Renal cortical epithelial cell (primary cell): ENCODE measurements at places on chromosomes 12 and 14. TPM values are rescaled to one million over a fixed set of nuclear protein-coding genes. Genes with fewer than 3 reads are reported as not detected.

The SSTR1 gene
- 0.15 and 0.17 TPM in 2 replicates for total RNA-seq

The RFX4 gene
- not detected in 2 replicates for total RNA-seq

The HSPB8 gene
- total RNA-seq, result 62.0 and 125 TPM in 2 replicates

The FLRT2 gene
- 0.55 and 1.9 TPM in 2 replicates for total RNA-seq

GRCh38 chr12:108572166-108572790, 9.9 kb downstream of the ISCU start:
- peak; percentile 47 for DNase-seq

GRCh38 chr14:42927313-42927712, 1320.6 kb downstream of the LRFN5 start:
- no peak for DNase-seq

- no peak for DNase-seq
Measured at GRCh38 chr14:101024686-101025085, 121.2 kb upstream of the RTL1 start.

DNA sequence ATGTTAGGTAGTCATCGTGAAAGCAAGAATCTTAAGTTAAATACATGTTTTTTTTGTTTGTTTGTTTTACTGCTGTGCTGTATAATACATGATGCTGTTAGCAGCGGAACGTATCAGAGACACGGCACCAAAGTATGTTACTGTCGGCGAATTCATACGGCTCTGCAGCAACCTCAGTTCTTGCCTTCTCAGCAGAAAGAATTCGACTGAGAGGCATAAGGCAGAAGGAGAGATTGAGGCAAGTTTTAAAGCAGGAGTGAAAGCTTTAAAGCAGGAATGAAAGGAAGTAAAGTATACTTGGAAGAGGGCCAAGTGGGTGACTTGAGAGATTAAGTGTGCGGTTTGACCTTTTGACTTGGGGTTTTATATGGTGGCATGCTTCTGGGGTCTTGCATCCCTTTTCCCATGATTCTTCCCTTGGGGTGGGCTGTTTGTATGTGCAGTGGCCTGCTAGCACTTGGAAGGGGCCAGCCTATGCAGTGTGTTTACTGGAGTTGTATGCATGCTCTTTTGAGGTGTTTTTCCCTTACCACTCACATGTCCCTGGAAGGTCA, 23.7 kb downstream of the LEMD3 start:
- no peak for DNase-seq

DNA sequence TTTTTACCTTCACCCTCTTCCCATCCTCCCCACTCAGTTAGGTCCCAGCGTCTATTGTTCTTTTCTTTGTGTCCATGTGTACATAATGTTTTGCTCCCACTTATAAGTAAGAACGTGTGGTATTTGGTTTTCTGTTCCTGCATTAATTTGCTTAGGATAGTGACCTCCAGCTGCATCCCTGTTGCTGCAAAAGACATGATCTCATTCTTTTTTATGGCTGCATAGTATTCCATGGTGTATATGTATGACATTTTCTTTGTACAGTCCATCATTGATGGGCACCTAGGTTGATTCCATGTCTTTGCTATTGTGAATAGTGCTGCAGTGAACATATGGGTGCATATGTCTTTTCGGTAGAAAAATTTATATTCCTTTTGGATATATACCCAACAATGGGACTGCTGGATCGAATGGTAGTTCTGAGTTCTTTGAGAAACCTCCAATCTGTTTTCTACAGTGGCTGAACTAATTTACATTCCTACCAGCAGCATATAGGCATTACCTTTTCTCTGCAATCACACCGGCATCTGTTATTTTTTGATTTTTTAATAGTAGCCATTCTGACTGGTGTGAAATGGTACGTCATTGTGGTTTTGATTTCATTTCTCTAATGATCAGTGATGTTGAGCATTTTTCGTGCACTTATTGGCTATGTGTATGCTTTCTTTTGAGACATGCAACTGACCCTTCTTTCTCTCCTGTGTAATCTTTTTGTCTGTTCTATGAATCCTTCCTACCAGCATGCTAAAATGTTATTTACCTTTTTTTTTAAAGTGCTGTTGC, 279.7 kb upstream of the AMIGO2 start:
- DNase-seq, result no peak

DNA sequence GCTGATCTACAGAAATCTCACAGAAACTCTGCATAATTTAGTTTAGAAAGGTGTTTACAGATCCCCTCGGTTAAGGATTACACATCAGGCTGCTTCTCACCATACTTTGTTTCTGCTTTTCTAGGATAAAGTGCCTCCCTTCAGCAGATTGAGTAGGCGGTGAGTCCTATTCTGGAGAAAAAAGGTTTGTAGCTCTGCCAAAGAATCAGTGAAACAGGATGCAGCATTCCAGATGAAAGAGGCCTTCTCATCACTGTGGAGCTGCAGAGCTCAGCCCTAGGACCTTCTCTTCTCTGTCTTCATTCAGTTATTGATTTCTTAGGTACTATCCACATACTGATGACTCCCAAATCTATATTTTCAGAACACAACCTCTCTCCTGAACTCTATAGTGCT, 155.5 kb upstream of the KRR1 start:
- DNase-seq, result peak; percentile 45

DNA sequence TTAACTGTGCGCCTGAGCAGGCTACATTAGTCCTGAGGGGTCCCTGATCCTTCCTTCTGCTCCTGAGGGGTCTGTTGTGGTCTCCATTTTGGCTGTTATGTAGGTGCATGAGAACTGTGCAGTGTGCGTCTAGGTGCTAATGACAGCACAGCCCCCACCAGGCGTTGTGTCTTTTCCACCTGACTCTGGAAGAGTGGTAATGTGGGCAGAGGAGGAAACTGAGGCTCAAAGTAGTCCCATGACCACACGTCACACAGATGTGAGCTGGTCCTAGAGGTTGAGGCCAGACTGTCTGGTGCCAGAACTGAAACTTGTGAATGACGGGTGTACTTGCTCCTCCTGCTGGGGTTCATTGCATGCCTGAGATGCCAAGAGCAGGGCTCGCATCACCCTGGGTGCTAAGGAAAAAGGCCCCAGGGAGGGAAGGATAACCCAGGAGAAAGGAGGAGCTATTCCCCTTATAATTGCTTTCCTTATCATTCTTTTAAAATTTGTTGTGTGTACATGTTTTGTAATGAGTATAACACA, 111.8 kb downstream of the SLC25A47 start:
- DNase-seq, result no peak

- no peak for DNase-seq
Measured at GRCh38 chr14:76257111-76257803, 105.5 kb downstream of the GPATCH2L start.

- no peak for DNase-seq
Measured at GRCh38 chr14:98976271-98976670, 295.7 kb downstream of the BCL11B start.

- no peak for DNase-seq
Measured at GRCh38 chr12:66345956-66346355, 43.7 kb downstream of the HELB start.

GRCh38 chr12:102622618-102623017, 142.3 kb upstream of the IGF1 start:
- no peak for DNase-seq
